ENCODE measurements at places on chromosomes 2 and 18. TPM values are rescaled to one million over a fixed set of nuclear protein-coding genes. Genes with fewer than 3 reads are reported as not detected.

GRCh38 chr2:196384729-196385128 is 213.4 kb upstream of the STK17B start:
- DNase-seq = no peak

GRCh38 chr2:88429929-88430328 is 22.6 kb downstream of the FOXI3 start:
- DNase-seq = no peak

DNA sequence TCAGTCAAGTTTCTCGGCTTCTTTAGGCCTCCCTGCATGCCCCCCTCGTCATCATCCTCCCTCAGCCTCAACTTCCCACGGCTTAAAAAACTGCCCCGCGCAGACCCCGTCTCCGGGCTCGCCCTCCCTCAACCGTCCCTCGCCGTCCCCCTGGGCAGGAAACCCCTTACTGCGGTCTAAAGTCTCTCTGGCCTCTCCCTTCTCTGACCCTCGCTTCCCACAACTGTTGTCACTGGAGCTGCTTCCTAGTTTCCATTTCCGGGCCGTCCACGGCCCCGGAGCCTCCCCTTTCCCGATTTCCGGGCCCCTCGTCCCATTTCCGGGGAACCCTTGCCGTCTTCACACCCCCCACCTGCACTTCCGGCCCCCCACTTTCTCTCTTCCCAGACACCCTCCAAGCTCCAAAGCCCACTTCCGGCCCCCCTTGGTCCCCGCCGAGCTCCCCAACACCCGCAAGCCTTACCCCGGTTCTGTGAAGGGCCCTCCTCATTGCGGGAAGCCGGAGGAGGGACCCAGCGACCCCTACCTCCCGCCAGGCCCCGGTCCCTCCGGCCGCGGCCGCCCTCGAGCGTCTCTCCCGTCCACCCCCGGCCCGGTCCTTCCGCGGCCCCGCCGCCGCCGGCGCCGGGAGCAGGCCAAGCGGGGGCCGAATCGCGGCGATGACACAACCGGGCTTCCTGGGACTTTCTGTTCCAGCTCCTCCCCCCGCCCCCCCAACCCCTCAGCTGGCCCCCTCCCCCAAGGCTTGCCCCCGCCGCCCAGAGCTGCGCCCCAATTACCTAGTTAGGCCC is 513 bp downstream of the TRIP12 start:
- no peak for DNase-seq

DNA sequence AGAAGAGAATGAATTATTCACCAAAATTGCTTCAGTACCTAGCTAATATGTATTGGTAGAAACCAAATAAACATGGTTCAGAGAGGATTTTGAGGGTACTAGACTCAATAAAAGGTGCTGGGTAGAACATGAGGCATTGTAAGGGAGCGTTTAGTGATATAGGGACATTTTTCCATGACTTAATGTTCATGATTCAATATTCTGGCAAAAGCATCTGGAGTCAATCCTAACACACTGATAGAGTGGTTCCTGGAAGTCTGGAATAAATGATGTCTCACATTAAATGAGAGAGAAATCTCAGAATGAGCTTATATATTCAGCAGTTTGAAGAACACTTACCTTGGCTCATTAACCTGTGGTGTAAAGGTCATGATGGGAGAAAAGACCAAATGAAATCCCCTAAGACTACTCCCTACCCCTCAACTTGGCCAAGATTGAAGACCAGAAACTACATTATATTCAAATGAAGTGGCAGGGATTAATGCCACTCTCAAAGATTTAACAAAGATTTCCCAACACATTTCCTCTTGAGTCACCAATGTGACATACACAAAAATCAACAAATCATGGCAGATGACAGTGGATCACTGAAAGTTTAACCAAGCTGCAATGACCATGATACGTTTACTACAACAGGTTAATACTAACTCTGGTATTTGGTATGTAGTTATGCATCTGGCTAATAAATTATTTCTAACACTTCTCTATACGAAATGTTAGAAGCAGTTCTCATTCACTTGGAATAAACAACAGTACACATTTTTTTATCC is 309.5 kb downstream of the SATB2 start:
- no peak for DNase-seq

DNA sequence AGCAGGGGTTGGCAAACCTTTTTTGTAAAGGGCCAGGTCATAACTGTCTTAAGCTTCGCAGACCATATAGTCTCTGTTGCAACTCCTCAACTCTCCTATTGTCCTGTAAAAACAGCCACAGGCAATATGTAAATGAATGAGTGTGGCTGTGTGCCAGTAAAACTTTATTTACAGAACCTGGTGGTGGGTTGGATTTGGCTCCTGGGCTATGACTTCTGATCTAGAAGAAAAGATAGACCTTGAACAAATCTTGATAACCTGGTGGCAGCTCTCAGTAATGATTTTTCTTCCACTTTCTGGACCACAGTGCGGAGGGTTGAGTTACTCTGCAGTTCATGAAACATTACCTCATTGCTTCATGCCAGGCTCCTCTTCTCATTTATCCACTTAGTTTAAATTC is 139.3 kb downstream of the MYCN start:
- DNase-seq = no peak

GRCh38 chr18:46155641-46156051 is 51.5 kb downstream of the HAUS1 start:
- peak; percentile 51 for DNase-seq

GRCh38 chr2:43509886-43510285 is 86.0 kb downstream of the THADA start:
- DNase-seq = no peak

GRCh38 chr2:63818271-63818670 is 23.4 kb upstream of the UGP2 start:
- DNase-seq = no peak

- no peak for DNase-seq
Observed at GRCh38 chr2:62660087-62660486, 45.4 kb upstream of the EHBP1 start.

KIF5C gene
- 26.8 TPM for total RNA-seq

LIPG gene
- total RNA-seq = 0.11 TPM

MARCHF4 gene
- total RNA-seq = not detected

All from activated naive CD4-positive, alpha-beta T cell treated with anti-CD3 and anti-CD28 coated beads, Interleukin-2, amount 50 U/mL, for 72 hours (primary cell).